Stimulated activated CD8-positive, alpha-beta memory T cell treated with anti-CD3 and anti-CD28 coated beads, Interleukin-2, amount 100 ng/mL, for 1 hour (primary cell): ENCODE measurements at places on chromosomes 5 and 9.
A peak's percentile ranks its signal among the peaks of the same experiment; 100 is the strongest.

DNA sequence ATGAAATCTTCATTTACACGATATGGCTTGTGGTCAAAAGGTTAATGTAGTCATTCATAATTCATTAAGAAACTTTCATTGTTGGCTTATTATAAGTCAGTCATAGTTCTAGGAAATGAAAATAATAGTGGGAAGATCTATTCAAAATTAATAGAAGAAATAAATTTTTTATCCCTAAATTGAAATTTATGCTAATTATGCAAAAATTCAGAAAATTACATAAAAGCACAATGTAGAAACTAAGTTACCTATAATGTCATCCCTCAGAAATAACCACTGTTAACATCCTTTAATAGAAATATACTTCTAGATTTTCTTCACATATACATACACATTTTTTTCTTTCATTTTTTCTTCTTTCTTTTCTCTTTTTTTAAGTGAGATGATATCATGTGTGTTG, 15.9 kb upstream of the JAK2 start:
- DNase-seq, result no peak

GRCh38 chr9:21060919-21061561, 16.7 kb downstream of the IFNB1 start:
- no peak for DNase-seq

DNA sequence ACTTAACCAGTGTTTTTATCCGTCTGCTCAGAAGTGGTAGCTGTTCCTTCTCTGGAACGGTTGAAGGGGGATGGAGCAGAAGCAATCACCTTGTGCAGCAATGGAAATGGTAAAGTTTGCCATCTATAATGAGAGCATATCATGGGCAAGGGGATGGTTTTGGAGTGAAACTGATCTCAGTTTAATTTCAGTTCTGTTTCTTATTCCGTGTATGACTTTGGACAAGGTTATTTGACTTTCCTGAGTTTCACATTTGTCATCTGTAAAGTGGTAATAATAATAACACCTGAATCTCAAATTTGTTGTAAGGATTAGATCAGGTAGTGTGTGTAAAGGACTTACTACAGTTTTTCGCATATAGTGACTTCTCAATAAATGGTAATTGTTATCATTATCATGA, 106.1 kb downstream of the PCSK1 start:
- no peak for DNase-seq

GRCh38 chr5:140145818-140146522, 20.2 kb downstream of the IGIP start:
- DNase-seq, result peak; percentile 14

- DNase-seq, result no peak
Measured at GRCh38 chr5:160252916-160253315, 23.6 kb downstream of the FABP6 start.

GRCh38 chr9:26891726-26892125, 876 bp downstream of the CAAP1 start:
- no peak for DNase-seq

DNA sequence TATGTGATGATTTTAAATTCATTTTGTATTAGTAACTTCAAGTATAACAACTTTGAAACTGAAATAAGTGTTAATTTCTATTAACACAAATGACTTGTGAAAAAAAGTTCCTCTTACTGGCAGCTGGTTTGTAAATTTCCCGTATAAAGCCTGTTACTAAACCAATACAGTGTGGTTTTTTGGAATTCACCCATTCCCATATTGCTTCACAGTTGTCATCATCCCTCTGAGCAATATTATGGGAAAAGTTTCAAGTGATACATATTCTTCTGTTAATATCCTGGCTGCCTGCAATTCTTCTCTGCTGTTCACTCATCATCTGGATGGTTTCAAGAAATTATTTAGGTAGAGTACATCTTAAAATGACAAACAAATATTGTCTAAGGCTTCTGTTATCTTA, 1185.1 kb upstream of the C9orf72 start:
- DNase-seq, result no peak

DNA sequence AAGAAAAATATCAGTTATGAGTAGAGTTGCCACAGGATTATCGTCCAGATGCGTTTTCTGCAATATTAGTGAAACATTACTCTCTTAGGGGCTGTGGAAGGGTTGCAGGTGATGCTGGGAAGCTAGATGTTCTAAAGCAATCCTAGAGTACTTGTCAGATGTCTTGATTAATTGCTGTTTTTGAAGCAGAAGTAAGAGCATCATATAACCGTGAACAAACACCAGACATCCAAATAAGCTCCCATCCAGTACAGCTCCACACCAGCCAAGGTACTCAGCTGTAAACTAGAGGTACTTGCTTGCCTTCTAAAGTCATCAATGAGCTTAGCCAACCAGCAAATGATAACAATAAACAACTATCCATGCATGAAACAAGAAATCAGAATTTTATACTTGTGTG, 131.1 kb downstream of the ST8SIA4 start:
- no peak for DNase-seq
